ENCODE measurements at places on chromosomes 3 and 15. TPM values are rescaled to one million over a fixed set of nuclear protein-coding genes. Genes with fewer than 3 reads are reported as not detected.

DNA sequence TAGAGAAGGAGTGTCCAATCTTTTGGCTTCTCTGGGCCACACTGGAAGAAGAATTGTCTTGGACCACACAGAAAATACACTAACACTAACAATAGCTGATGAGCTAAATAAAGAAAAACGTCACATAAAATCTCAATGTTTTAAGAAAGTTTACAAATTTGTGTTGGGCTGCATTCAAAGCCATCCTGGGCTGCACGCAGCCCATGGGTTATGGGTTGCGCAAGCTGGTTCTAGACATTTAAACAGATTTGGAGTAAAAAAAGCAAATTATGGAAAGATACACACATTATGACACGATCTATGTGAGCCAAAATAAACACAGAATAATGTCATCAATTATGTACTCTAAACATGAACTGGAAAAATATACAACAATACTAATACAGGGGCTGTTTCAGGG, 703.3 kb upstream of the LMCD1 start:
- no peak overlapping the region for H3K4me3 ChIP-seq
- H3K36me3 ChIP-seq, result no peaks in the 10 kb centered on the region

GRCh38 chr3:39362812-39363211, 20.4 kb upstream of the SLC25A38 start:
- H3K36me3 ChIP-seq, result no peaks in the 10 kb centered on the region
- peaks cover 14% of the 10 kb centered on the region for H3K4me1 ChIP-seq
- H3K27ac ChIP-seq, result peak overlapping the region; percentile 67
- DNase-seq, result peak; percentile 65
- H3K4me3 ChIP-seq, result no peak overlapping the region
- H3K27me3 ChIP-seq, result no peaks in the 10 kb centered on the region

- H3K36me3 ChIP-seq, result no peaks in the 10 kb centered on the region
- H3K27ac ChIP-seq, result no peak overlapping the region
- H3K4me1 ChIP-seq, result no peaks in the 10 kb centered on the region
- no peak overlapping the region for H3K4me3 ChIP-seq
- H3K27me3 ChIP-seq, result no peaks in the 10 kb centered on the region
- DNase-seq, result no peak
Measured at GRCh38 chr3:161166051-161166450, 55.1 kb upstream of the NMD3 start.

DNA sequence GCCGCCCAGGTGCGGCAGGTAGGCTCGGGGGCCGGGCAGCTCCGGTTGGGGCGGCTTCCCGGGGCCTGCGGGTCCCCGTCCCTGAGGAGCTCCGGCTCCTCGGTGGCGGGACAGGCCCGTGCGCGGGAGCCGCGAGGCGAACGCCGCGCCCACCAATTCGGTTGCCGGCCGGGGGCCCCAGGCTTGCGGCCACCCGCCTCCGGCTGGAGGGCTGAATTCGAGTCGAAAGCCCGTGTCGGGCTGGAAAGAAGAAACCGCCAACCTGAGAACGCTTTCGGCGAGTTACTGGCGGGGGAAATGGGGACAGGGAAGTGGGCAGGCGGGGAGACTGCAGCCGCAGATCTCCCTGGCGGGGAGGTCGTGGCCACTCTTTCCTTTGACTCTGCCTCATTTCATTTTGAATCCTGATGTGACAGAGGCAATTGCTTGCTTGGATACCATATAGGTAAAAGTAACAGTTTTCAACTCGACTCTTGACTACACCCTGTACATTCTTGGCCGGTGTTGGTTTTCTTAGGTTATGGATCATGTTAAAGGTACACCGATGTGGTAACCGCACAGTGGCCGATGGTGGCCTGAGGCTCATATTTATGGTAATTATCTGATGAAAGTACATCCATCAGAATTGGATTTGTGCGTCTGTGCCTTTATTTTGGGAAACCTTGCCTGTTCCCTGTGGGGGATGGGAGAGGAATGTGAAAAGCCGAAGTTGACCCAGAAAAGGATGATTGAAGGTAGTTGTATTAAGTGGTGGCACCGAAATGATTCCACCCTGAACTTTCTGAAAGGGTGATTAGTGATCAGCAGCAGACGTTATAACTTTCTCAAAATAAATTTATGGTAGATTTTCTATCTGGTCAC, 1.7 kb downstream of the B3GNT5 start:
- DNase-seq, result no peak
- H3K36me3 ChIP-seq, result no peaks in the 10 kb centered on the region
- peak overlapping the region; percentile 90 for H3K27ac ChIP-seq
- H3K4me3 ChIP-seq, result peak overlapping the region; percentile 72
- peaks cover 19% of the 10 kb centered on the region for H3K4me1 ChIP-seq
- H3K27me3 ChIP-seq, result no peaks in the 10 kb centered on the region

DNA sequence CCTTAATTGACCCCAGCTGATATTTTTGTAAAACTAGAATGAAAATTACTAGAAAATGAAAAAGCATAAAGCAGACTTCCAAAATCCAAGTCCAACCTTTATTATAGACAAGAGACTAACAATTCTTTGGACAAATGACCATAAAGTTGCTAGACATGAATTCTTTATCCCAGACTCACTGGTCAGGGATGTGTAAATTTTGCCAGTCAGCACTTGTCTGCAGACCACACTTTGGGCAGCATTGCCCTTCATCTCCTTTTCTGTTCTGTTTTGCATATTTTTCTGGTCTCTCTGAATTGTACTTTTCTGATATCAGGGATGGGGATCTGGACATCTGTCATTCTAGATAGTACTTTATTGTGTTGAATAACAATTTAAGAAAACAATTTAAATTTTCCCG, 10.1 kb upstream of the RBMS3 start:
- H3K4me3 ChIP-seq, result no peak overlapping the region
- H3K4me1 ChIP-seq, result no peaks in the 10 kb centered on the region
- no peaks in the 10 kb centered on the region for H3K36me3 ChIP-seq
- DNase-seq, result no peak

DNA sequence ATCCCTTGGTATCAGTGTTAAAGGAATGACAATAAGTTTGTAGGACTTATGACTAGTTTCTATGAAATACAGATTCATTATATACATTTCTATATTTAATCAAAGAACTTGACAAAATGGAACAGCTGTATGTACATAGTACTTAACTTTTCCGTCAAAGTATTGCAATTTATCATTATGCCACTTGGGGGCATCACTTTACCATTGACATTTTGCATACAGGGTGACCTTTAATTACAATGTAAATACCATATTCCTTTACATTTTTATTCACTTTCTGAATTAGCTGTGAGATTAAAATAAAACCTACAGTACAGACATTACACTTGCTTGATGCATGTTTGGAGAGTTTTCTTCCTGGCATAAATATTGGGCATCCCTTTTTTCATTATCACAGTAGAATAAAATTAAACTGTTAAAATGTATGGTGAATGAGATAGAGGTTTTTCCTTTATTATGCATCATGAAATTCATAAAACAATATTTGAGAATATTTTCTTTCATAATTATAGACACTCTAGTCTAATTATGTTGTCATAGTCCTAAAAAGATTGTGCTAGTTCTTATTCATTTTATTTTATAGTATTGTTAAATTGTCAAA, 6.9 kb downstream of the NEK11 start:
- no peaks in the 10 kb centered on the region for H3K27me3 ChIP-seq
- H3K27ac ChIP-seq, result no peak overlapping the region
- no peak overlapping the region for H3K4me3 ChIP-seq
- DNase-seq, result no peak

DNA sequence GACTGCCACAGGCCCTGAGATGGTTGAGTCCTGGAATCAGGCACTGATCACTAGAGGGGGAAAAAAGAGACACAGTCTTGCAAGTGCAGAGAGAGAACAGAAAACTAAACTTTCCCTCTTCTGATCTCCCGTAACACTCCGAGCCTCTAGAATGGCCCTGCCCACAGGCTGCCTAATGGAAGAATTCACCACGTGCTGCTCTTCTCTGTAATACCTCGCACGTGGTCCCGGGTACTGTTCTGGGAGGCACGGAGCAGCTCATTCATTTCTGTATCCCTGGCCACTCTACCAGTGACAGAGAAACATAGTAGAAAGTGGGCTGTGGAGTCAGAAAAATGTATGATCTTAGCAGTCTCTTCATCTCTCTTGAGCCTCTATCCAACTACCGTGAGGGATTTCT, 30.4 kb downstream of the VGLL4 start:
- peak; percentile 45 for DNase-seq
- H3K4me3 ChIP-seq, result no peak overlapping the region
- peak overlapping the region; percentile 75 for H3K27ac ChIP-seq
- H3K36me3 ChIP-seq, result no peaks in the 10 kb centered on the region

Gene PLA2G4B
- total RNA-seq, result 6.2 TPM

Gene IGSF10
- total RNA-seq, result 5.1 TPM

Gene POTEB2
- not detected for total RNA-seq
